Stimulated activated CD4-positive, alpha-beta T cell treated with anti-CD3 and anti-CD28 coated beads, Interleukin-15, amount 100 ng/mL, for 24 hours (primary cell): ENCODE measurements at places on chromosomes 6 and 20.
A peak's percentile ranks its signal among the peaks of the same experiment; 100 is the strongest.

GRCh38 chr6:100512203-100512862, 47.6 kb upstream of the SIM1 start:
- DNase-seq = no peak

GRCh38 chr20:36745234-36745926, 510 bp downstream of the NDRG3 start:
- DNase-seq = no peak

GRCh38 chr20:6651016-6651415, 116.5 kb upstream of the BMP2 start:
- DNase-seq = no peak

GRCh38 chr20:33373735-33374605, 27.3 kb downstream of the CDK5RAP1 start:
- DNase-seq = no peak

GRCh38 chr6:127484212-127484863, 25.1 kb upstream of the KIAA0408 start:
- DNase-seq = peak; percentile 3

- peak; percentile 77 for DNase-seq
Observed at GRCh38 chr6:143536866-143537691, 25.6 kb upstream of the FUCA2 start.

DNA sequence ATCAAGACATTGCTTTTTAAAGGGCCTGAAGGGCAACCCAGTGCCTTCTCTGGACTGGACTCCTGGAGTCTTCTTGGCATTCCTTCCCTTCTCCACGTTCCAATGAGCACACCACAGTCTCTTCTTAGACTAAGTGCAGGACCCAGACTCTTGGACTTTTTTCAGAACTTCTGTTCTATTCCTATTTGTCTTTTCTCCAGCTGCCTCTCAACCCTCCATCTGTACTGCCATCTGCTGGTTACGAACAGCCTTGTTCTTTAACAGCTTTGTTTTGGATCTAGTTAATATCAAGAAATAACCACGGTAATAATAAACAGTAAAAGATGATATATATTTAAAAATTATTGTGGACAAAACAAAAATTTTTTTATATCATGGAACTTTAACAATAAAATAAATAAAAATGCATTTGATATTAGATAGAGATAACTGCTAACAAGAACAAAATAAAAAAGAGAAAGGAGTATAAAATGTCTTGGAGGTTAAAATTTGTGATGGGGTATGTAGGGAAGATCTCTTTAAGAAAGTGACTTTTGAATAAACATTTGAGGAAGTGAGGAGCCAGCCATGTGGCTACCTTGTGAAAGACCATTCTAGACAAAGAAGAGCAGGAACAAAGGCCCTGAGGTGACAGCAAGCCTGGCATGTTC, 105.1 kb upstream of the HCRTR2 start:
- DNase-seq = peak; percentile 1

DNA sequence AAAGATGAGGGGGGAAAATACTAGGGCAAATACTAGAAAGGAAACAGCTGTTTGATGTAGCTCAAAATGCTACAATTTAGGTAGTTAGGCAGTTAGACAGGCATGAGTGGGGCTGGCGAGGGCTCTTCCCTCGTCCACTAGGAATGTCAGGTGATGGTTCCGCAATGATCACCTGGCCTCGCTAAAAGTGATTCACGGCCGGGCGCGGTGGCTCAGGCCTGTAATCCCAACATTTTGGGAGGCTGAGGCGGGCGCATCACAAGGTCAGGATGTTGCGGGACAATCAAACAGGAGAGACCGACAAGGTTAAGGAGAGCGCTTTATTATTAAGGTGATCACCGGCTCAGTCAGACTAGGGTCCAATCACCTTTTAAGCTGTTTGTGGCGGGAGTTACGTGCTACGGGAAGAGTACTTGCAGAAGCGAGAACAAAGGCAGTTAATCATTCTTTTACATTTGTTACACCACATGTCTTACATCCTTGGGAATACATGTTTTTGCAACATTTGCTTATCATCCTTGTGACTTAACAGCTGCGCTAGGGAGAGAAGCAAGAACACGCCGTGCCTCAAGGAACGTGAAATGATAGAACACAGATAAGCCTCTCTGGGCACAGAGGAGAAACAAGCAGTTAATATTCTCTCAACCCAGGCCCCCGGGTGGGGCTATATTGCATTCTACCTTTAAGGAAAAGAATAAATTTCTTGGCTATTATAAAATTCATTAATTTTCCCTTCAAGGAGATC, 1025.4 kb downstream of the EYS start:
- DNase-seq = no peak

DNA sequence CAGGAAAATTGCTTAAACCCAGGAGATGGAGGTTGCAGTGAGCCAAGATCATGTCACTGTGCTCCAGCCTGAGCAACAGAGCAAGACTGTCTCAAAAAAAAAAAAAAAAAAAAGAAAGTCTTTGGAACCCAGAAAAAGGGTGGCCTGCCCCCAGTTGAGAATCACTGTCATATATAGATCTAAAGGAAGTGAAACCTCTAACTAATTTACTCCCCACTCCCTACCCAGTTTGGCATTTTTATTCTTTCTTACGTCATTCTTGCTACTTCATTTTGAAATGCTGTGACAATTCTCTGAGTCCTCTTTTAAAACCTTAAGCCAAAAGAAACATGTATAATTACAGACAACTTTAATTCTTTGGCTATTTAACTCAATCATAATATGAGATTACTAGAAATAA, 254.8 kb downstream of the CDC5L start:
- peak; percentile 24 for DNase-seq

DNA sequence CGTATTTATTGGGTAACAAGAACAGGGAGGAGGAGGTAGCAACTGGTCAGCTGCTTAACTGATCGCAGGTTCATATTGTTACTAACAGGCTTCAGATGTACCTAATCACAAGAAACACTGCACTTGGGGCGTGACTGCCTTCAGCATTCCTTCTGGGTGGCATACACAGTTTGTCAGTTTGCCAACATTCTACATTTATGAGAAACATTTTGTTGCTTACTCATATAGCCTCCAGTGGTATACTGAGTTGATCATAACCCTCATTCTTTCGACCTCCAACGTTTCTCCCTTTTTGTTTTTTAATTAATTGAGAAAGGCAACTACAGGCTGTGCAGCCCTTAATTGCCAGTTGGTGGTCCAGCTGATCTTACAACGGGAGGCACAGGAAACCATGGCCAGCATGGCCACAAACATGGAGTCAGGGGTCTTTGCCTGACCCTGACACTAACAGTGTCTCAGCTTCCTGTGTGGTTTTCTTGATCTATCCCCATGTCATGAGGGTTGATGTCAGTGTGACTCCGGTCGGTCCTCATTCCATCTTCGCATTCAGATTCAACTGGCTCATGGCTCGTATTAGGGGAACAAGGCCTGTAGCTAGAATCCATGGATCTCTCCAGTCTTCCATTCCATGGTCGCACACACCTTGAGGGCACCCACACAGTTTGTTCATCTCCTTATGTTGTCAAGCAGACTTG, 9.4 kb downstream of the EPB41L2 start:
- DNase-seq = no peak

DNA sequence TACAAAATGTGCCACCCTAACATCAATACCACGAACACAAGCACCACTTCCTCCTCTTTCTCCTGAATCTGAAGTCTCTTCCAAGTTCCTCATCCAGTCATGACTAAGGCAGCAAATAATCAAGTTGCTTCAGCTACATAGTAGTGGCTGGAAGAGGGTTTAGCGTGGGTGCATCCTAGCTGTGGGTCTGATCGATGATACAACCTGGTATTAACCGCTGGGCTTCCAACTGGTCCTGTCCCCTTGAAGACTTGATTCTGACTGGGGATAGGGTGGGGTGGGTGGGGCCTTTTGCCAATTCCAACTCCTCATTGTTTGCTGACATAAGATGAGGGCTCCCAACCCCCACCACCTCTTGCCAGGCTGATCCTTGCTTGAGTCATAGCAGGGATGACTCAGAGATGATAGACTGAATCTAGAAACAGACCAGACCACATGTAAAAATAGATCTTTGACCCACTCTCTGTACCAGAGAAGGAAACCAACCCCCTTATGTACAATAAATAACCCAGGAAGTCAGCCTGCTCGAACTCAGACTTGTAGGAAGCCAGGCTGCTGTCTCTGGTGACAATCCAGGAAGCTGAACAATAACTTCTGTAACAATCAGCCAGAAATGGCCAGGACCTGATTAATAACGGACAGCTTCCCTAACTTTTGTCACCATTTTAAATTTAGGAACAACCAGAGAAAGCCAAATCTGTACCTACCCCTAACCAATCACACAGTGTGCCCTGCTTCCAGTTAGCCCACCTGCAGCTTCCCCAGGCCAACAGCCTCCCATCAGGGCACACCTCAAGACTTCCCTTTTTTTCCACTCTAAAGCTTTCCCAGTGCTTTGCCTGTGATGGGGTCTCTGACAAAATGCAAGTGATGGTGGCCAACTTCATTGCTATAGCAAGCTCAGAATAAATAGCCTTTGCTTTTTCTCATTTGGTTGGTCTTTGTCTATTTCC, 68.9 kb upstream of the FAM184A start:
- peak; percentile 80 for DNase-seq

DNA sequence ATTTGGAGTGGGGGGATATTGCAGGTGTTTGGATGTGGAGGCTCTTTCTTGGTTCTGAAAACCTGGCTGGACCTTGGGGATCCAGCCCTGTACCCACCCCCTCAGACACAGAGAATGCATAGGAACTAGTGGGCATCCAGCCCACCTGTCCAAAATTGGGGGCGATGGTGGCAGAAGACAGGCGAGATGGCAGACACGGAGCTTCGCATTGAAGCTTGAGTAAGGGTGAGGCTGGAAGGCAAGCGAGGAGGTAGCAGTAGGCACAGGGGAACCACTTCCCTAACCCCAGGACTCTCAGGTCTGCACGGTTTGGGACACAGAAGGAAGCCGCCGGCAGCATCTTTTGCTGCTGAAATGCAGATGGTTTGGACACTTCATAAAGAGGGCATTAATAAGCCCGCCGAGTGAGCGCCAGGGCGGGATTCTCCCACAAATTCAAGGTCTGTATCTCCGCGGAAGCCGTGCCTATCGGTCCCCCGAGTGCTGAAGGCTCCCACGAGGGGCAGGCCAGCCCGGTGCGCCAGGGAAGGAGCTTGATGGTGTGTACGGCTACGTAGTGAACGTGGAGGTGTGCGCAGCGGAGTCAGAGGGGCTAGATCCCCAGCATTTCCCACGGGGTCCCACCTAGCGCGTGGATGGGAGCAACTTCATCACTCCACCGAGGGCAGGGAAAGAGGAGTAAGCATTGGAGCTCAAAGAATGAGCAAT, 1.6 kb upstream of the FOXA2 start:
- DNase-seq = no peak

- no peak for DNase-seq
Observed at GRCh38 chr6:63930848-63931247, 295.2 kb downstream of the PHF3 start.

- DNase-seq = peak; percentile 57
Observed at GRCh38 chr6:34791164-34791700, 651 bp upstream of the BLTP3A start.

DNA sequence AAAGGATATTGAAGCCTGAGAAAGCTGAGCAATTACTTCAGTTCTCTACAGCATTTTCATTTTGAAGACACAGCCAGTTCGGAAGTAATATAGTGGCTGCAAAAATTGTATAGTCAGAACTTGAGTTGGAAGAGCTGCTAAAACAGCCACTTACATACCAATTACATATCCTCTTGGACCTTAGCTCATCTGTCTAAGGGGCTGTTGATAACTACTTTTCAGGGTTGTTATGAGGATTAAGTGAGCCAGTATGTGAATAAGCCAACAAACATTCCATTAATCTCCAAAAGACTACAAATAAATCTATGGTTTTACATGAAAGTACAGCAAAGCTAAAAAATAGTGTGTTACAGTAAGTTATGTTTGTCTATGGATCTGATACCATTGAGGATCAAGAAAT, 59.7 kb downstream of the TMEM200A start:
- no peak for DNase-seq

DNA sequence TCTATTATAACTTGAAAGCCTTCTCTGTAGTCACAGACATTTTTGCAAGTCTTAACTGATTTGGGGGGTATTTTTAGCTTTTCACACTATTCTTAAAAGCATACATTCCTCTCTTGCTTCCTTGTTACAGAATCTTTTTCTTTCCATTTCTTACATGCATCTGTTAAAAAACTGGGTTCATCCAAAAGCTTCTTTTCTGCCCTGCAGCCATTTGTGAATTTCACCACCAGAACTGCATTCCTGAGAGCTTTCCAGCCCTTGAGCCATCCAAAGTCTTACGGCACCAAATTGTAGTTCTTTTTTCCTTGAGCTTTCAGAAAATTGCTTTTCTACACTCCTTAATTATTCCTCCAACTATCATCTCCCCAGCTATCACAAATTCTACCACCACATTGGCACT, 19.7 kb upstream of the GSTA4 start:
- DNase-seq = no peak

DNA sequence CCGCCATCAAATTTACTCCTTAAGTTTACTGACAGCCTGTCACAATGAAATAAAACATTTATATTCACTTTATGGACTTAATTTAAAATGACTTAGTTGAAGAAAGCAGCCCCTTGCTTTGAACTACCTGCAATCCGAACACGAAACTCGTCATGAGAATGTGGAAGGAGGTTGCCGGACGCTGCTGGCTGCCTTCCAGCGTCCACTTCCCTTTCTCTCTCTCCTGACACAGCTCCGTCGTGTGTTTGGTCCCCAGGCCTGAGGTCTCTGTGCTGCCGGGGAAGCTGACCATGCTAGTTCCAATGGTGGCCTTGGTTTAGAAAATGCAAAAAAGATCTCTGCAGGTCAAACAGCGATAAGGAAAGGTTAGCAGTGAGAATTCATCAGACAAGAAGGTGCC, 519.7 kb downstream of the CDH26 start:
- no peak for DNase-seq

DNA sequence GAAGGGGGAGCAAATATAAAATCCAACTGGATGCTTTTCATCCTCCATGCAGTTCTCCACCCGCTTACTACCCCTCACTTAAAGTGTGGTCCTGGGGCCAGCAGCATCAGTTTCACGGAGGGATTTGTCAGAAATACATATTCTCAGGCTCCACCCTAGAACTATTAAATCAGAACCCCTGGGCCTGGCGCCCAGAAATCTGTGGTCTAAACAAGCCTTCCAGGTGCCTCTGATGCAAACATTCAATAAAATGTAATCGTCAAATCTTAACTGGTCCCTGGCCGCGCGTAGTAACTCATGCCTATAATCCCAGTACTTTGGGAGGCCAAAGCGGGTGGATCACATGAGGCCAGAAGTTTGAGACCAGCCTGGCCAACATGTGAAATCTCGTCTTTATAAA, 47.7 kb downstream of the ATXN1 start:
- DNase-seq = no peak

GRCh38 chr20:36469973-36470372, 71.3 kb upstream of the MYL9 start:
- no peak for DNase-seq

DNA sequence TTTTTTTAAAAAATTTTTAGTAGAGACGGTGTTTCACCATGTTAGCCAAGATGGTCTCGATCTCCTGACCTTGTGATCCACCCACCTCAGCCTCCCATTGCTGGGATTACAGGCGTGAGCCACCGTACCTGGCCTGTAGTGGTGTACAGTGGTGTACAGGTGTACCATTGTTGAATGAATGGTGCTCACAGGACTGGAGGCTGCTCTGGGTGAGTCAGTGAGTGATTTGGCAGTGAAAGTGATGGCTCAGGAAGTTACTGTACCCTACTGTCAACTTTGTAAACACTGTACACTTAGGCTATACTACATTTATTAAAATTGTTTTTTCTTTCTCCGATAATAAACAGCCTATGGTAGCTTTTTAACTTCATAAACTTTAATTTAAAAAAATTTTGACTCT, 122.8 kb upstream of the EEF1E1 start:
- DNase-seq = no peak

GRCh38 chr20:33862709-33863403, 51.7 kb downstream of the CHMP4B start:
- peak; percentile 58 for DNase-seq

- DNase-seq = no peak
Observed at GRCh38 chr6:112204350-112204706, 50.0 kb downstream of the LAMA4 start.
